ENCODE measurements at places on chromosomes 1 and 21.

- DNase-seq, result no peak
Measured at GRCh38 chr1:40197656-40198055, 36.5 kb downstream of the RLF start.

GRCh38 chr1:12031039-12031980 lies 12.0 kb downstream of the MIIP start:
- DNase-seq, result no peak

DNA sequence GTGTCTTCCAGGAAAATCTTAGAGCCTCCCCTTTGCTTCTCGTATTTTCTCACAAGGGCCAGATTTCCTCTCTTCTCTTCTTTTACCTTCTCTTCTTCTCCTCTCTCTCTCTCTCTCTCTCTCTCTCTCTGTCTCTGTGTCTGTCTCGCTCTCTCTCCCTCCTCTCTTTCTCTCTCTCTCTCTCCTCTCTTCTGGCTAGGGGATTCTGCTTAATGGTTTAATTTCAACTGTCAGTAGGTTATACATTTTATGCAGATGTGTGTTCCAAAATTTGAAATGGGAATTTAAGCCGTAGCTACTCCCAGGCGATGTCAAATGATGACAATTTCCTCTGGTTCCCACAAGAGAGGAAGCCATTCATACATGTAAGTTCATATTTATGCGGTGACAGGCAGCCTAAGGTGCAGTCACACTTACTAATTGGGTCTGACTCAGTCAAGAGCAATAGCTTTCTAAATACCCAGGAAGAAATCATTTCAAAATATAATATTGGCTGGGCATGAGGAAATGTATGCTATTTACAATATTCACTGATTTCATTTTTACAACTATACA lies 1.4 kb downstream of the DSCAM start:
- DNase-seq, result no peak

DNA sequence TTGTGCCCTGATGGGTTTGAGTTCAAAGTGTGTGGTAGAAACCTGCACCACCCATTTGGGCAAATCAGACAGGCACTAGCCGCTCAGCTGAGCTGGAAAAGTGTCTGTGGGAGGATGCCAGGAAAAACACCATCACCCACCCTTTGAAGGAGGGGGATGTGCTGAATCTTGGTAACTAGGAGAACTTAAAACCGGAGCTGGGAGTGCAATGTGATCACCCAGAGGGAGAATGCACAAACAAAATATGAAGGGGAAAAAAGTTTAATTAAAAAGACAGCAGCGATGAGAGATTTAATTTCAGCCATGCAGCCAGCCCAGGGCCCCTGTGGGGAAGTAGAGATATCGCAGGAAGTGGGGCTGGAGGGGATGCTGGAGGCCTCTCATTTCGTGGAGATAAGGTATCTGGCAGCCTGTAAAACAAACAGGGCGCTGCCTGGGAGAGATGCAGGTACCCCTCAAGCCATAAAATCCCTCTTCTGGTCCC lies 86.8 kb upstream of the BCAR3 start:
- DNase-seq, result no peak

- no peak for DNase-seq
Measured at GRCh38 chr21:14308234-14308633, 74.7 kb downstream of the HSPA13 start.

DNA sequence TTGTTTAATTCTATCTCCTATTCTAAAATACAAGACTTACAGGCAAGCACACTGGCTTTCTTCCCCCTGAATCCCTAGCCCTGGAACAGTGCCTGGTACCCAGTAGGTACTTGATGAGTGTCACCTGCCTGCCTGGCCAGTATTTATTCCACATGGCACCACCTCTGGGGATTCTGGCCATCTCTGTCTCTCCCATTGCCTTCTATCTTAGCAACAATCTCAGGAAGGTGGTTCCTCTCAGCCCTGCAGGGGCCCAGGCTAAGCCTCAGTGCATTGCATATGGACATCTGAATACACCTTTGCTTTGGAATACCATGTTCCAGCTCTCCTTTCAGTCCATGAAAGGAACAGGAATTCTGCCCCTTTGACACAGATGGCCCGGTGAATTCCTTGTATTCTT lies 81.0 kb downstream of the HIVEP3 start:
- no peak for DNase-seq

DNA sequence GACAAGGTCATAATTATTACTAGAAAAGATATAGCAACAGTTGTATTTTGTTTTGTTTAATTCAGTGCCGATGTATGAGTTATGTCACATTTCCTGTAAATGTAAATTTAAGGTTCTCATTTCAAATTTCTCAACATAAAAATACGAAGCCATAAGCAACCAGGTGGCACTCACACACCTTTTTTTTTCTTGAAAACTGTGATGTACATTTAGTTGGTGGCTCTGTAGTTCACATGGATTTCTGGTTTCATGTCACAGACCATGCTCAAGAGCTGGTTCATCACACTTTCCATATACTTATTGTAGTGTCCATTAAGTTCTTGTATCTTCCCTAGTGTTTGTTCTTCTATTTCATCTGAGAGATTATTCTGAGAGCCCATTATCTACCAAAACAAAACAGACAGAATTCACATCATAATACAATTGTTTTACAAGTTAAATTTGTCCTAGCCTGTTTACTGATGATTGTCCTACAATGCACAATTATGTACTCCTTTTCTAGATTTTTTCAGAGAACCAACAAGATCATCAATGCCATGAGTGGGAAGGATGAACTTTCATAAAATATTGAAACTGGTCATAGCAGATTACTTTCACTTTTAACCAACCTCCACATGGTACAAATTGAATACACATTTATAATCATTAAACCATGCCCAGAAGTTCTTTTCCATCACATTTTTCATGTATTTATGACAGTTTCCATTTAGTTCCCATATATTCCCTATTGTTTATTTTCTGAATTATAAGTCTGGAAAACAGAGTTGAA lies 17.1 kb downstream of the ATP6V1G3 start:
- no peak for DNase-seq

GRCh38 chr1:228723921-228724320 lies 11.4 kb upstream of the RHOU start:
- DNase-seq, result no peak

GRCh38 chr1:157304271-157304670 lies 166.1 kb upstream of the ETV3 start:
- no peak for DNase-seq

DNA sequence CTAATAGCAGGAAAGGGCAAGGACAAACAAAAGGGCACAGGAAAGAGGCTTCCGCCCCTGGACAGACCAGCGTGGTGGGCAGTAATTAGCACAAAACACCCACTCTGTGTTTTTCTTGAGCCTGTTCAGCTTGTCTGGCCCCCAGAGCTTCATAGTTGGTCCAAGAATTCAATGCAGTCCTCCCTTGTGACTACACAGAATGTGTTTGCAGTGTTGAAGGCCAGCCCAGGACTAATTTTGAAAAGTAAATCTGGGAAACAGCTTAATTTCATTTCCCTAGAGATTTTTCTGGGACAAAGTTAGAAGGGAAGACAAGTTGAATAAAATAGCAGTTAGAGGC lies 49.2 kb upstream of the LMO4 start:
- DNase-seq, result no peak

- DNase-seq, result no peak
Measured at GRCh38 chr1:38898653-38899230, 17.4 kb upstream of the GJA9 start.

DNA sequence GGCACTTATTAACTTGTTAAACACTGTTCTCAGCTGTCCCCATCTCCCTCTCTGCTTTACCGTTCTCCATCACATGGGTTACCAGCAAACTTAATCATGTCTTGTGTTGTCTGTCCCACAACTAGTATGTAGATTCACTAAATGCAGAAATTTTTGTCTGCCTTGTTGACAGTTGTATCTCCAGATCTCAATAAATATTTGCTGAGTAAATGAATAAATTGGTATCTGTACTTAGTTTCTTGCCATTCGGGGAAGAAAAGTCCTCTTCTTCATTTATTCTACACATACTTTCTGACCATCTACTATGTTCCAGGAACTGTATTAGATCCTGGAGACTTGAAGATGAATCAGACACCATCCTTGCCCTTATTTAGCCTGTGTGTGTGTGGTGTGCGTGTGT lies 97.9 kb downstream of the KCND3 start:
- DNase-seq, result no peak

DNA sequence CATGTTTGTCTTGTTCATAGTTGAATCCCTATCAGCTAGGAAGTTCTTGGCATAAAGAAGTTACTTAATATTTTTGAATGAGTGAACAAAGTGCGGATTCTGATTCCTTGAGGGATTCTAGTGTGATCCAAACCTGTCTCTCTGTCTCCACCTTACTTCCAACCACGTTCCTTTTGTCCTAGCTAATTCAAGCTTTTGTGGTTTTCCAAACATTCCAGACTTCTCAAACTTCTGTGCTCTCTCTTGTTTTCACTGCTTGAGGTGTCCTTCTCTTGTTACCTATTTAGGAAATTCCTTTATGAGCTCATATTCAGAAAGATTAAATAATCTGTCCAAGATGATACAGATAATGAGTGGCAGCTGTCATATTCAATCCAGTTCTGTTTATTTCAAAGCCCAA lies 353.2 kb downstream of the PTBP2 start:
- no peak for DNase-seq

GRCh38 chr1:158819461-158820443 lies 11.4 kb upstream of the MNDA start:
- DNase-seq, result no peak

DNA sequence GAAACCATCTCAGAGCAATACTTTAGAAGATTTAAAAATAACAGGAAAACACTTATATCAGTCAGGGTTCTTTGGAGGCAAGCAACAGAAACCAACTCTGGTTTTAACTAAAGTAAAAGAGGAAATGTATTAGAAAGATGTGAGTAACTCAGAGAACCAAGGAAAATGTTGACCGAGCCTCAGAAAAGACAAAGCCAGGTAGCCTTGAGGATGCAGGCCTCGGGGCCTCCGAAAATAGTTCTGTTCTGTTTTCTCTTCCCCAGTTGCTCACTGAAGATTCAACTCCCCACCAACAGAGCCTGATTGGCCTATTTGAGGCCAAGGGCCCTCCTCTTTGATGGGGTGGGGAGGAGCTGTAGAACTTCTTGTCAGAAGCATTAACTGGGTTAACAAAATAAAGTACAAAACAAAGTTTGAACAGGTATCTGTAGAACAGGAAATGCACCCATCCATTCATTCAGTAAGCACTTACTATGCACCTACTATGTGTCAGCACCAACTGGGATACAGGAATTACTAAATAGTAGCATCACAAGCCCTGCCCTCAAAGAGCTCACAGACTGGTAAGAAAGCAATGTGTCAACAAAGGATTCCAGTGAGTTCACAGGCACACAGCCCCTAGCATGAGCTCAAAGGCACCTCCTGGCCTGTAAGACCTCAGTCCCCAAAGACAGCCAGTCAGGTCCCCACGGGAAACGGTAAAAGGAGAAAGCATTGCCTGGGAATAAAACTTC lies 12.6 kb downstream of the SLAMF8 start:
- no peak for DNase-seq

GRCh38 chr21:35681946-35682345 lies 378.4 kb downstream of the SETD4 start:
- DNase-seq, result no peak

DNA sequence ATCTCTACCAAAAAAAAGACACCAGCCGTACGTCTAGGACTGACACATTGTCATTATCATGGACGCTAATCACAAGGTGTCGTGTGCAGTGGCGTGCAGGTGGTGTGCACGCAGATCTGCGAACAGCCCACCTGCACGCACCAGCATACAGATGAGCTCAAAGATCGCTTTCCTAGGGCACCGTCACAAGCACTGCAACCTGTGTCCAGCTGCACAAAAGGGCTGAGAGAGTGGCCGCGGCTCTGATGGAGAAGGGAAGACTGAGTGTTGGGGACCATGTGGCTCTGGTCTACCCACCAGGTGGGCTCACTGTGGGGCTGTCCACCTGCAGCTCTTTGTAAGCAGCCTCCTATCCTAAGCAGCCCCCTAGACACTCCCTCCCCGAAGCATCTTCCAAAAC lies 50.9 kb downstream of the S100B start:
- no peak for DNase-seq

DNA sequence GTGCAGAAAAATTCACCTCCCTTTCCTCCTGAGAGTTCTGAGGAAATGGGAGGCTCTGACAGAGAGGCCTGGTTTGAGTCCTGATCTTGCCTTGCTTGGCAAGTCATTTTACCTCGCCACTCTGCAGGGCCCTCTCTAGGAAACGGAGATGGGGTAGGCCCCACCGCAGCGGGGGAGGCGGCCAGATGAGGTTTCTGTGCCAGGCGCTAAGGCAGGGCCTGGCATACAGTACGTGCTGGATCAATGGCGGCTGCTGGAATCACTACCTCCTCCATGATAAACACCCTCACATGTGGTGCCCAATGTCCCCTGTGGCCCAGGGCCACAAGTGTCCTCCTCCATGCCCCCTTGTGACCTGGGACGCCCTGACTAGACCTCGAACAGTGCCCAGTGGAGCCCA lies 499 bp upstream of the PLEKHG5 start:
- DNase-seq, result no peak

GRCh38 chr1:175499595-175500382 lies 243.6 kb downstream of the TNR start:
- DNase-seq, result no peak
